ENCODE measurements at places on chromosomes 7 and 10.

- DNase-seq = peak; percentile 75
Measured at GRCh38 chr10:110221721-110222261, 14.4 kb downstream of the MXI1 start.

DNA sequence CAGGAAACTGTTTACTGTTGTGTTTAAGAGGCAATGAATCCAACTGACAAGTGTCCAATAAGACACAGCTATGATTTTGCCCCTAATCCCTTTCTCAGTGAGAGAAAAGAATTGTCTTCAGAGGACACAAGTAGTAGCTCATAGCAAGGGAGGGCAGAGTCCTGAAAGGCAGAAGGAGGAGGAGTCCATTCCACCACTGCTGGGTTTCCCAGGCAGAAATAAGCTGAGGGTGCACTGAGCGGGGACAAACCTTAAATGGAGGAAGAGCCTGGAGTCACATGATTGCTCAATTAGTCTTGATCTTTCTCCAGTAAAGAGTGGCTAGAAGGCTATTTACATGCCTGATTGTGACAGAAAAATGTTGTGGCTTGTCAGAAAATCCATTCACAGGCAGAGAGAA, 573.8 kb downstream of the POM121L12 start:
- DNase-seq = no peak

DNA sequence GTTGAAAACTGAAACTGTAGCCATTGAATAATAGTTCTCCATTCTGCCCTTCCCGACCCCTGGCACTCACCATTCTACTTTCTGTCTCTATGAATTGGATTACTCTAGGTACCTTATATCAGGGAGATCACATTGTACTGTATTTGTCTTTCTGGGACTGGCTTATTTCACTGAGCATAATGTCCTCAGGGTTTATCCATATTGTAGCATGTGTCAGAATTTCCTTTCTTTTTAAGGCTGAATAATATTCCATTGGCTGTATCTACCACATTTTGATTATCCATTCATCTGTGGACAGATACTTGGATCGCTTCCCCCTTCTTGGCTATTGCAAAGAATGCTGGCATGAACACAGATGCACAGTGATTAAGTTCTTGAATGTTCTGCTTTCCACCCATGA, 107.4 kb downstream of the CDH23 start:
- no peak for DNase-seq

DNA sequence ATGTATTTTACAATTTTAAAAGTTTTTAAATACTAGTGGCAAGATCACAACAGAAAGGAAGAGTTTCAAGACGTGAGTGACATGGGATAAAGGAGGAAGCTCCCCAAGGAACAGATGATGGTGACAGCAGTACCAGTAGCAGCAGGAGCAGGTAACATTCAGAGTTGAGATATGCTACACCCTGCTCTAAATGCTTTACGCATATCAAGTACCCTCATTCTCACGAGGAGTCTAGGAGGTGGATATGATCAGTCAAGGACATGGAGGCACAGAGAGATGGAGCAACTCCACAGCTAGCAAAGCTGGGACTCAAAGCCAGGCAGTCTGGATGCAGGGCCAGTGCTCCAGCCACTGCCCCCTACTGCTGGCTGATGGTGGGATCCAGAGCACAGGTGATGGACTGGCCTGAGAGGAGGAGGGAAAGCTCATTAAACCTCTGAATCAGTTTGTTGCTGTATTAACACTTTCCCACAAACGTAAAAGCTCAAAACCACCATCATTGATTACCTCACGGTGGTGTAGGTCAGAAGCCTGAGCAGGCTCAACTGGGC, 17.5 kb downstream of the RP9 start:
- DNase-seq = no peak

DNA sequence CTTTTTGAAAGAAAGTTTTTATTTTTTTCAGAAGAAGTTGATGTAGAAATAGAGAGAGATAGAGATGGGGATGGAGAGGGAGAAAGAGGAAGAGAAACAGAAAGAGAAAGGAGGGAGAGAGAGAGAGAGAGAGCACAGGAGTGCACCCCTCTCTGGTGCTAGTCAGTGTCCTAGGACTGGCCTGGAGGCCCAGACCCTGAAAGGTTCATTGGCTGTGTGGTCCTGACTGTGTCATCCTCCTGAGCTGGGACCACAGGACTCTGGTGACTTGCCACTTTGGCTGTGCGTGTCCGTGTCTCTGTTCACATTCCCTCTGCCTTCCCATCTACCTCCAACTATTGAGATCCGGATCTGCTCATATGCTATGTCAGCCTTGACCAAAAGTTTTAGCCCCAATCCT, 62.1 kb upstream of the SHH start:
- DNase-seq = no peak

- no peak for DNase-seq
Measured at GRCh38 chr7:110205899-110206298, 885.0 kb upstream of the LRRN3 start.

DNA sequence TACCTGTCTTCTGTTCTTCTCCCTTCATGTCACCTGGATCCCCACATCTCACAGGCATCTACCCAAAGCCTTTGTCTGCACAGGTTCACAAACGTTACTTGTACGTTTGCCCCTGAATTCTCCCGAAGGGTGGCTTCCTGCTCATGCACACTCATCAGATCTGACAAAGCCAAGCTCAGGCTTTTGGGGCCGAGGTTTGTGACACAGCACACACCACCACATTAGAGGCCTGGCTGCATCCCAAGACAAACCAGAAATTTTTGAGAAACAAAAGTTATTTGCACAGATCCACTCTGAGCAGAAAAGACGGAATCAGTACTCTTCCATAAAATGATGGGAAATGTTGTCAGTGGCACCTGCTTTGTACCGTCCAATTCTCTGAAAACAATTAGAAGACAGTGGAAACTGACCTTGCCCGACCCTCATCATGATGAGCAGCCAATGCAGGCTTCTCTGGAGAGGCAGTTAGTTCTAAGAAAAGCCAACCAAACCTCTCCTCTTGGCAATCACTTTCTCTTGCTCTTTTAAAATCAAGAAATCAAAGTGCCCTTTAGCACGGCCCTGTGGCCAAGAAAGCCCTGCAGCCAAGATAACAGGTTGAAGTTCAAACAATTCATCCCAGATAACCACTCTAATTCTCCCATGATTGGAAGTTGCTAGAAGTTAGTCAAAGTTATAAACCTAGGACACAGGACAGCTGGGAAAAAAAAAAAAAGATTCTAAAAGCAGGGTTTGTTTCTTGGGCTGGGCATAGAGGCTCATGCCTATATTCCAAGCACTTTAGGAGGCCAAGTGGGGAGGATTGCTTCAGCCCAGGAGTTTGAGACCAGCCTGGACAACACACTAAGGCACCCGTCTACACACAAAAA, 13.6 kb upstream of the SVIL start:
- DNase-seq = no peak

- DNase-seq = no peak
Measured at GRCh38 chr10:75263806-75264205, 28.0 kb upstream of the COMTD1 start.

DNA sequence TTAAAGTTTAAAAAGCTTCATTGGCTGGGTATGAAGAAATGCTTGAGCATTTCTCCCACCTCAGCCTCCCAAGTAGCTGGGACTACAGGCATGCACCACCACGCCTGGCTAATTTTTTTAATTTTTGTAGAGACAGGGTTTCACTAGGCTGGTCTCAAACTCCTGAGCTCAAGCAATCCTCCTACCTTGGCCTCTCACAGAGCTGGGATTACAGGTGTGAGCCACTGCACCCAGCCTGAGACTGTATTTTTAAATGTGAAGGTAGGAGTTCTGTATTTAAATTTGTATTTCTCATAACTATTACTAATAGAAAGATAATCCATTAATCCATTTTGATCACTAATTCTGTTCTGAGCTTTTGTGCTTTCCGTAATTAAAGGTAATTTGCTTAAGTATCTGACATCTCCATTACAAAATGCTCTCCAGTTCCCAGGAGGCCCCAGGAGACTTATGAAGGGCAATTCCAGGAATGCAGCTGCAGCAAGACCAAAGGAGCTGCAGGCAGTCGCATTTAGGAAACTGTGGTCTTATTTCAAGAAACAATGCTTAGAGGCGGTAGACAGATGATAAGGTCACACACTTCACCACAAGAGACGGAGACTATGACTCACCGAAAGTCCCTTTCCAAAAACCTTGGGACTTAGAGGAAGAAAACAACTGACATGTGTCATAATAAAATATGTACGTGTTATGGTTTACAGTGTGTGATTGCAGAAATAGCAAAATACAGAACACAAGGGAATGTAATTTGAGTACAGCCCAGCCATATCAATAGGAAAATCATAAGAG, 23.3 kb downstream of the YAE1 start:
- peak; percentile 53 for DNase-seq

DNA sequence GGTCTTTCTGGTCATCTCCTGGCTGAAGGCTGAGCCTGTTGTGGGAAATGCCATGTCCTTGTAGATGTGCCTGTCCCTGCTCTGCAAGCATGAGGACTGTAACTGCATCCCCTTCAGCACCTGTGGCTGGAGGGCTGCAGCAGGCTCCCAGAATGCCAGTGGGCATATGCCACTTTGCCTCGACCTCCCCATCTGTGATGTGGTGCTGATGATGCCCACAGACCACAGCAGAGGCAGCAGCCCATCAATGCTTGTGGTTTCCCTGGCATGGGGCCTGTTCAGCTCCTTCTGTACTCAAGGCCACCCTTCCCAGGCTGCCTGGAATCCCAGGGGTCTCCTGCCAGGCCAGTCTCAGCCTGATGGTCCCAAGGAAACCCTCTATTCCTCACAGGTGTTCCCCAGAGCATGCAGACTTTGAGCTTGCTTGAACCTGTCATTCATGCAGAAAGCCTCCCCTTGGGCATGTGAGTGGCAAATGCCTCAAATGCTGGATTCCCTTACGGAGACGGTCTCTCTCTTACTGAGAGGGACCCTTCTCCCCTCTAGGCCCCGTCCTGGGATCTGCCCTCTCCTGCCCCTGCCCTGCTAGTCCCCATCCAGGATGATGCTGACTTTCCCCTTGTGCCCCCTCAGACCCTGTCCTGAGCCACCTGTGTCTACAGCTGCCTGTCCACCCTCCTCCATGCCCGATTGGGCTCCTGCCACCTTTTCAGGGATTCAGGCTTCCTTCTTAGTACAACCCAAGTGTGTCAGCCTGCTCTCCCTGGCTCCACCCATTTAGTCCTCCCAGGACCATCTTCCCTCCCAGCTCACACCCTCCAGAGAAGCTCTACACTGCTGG, 50.9 kb upstream of the ANTXRL start:
- no peak for DNase-seq

DNA sequence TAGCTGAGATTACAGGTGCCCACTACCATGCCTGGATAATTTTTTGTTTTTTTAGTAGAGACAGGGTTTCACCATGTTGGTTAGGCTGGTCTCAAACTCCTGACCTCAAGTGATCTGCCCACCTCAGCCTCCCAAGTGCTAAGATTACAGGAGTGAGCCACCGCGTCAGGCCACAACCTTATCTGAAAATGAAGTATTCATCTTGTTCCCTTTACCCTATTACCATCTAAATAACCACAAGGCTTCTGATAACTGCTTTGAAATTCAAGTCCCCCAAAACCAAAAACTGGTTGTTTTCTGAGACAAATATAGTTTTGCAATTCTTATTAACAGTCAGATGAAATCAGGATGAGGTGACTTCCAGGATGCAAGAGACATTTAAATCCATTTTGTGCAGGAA, 2.4 kb downstream of the TCTN3 start:
- DNase-seq = no peak

- no peak for DNase-seq
Measured at GRCh38 chr7:105353752-105354328, 34.9 kb downstream of the SRPK2 start.

GRCh38 chr7:12158334-12159060, 52.6 kb upstream of the TMEM106B start:
- DNase-seq = no peak

GRCh38 chr10:71589617-71590551, 129.7 kb downstream of the C10orf105 start:
- DNase-seq = no peak

- no peak for DNase-seq
Measured at GRCh38 chr7:39720586-39720985, 97.2 kb downstream of the RALA start.

- DNase-seq = no peak
Measured at GRCh38 chr10:123526356-123527064, 139.6 kb upstream of the GPR26 start.

DNA sequence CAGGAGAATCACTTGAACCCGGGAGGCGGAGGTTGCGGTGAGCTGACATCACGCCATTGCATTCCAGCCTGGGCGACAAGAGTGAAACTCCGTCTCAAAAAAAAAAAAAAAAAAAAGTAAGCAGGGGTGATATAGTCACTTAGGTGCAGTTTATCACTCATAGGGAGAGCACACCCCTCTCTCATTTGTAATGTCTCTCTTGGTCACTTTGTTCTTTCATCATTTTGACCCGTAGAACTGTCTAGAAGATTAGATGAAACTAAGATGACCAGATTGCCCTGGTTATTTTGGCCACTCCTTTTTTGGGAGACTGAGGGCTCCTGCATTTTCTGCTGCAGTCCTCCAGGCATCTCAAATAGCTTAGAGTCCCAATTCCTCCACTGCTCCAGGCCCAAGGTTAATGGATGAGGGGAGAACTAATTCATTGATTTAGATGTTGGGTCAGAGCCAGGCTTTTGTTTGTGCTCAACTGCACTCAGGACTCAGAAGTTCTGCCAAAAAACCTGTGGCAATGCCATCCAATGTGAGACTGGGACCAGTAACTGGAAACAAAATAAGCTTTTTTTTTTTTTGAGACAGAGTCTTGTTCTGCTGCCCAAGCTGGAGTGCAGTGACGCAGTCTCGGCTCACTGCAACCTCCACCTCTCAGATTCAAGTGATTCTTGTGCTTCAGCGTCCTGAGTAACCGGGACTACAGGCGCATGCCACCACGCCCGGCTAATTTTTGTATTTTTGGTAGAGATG, 50.0 kb upstream of the CAMK1D start:
- no peak for DNase-seq

- DNase-seq = no peak
Measured at GRCh38 chr7:47379629-47380324, 202.1 kb downstream of the TNS3 start.

- DNase-seq = peak; percentile 67
Measured at GRCh38 chr10:69360485-69361302, 56.0 kb downstream of the TACR2 start.

DNA sequence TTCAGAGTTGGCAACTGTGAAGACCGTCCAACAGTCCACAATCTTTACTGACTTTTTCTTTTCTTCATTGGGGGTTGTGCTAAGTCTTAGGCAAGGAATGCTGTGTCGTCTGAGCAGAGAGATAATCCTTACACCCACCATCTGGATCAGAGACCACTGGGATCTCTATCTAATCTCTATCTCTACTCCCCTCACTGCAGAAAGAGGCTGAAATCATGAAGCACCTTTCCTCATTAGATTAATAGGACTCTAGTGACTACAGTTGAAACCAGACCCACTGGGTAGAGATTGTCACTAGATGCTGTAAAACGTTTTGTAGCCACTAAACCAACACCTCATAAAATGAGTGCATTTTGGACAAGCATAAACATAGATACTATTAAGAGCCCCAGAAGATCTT, 387.4 kb upstream of the CELF2 start:
- no peak for DNase-seq

All from GM04504 (cell line).